ENCODE measurements at places on chromosomes 16 and 17.

- DNase-seq: no peak
These were observed 9.1 kb upstream of the TMEM204 start for GRCh38 chr16:1524366-1524765.

GRCh38 chr17:21351366-21352065 is 24.6 kb upstream of the KCNJ12 start:
- no peak for DNase-seq

- no peak for DNase-seq
These were observed 14.0 kb downstream of the HS3ST3A1 start for GRCh38 chr17:13587487-13588338.

GRCh38 chr17:58060596-58061191 is 22.5 kb upstream of the DYNLL2 start:
- no peak for DNase-seq

DNA sequence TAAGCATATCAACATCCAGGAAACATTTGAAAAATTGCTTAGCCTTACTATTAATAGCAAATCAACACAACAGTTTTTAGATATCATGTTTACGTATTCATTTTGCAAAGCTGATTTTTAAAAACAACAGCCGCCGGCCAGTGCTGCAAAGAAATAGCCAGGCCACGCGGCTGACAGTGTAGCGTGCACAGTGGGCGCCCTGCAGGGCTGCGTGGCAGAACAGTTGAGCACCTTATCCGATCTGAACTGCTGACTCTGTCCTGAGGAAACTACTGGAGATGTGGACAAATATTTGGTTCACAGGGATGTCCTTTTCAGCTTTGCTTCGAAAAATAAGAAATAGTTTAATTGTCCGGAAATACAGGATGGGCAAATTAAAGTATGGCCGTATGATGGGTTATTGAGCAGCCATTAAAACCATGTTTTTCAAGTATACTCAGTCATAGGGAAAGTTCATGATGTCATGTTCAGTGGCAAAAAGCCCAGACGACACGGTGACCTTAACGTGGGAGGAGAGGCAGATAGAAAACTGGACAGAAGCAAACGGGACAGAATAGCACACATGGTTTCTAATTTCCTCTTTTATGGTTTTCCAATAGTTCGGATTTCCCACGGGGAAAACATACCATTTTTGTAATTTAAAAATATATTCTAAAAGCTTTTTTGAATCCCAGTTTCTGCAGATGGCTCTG is 52.4 kb upstream of the ENDOV start:
- peak; percentile 25 for DNase-seq

DNA sequence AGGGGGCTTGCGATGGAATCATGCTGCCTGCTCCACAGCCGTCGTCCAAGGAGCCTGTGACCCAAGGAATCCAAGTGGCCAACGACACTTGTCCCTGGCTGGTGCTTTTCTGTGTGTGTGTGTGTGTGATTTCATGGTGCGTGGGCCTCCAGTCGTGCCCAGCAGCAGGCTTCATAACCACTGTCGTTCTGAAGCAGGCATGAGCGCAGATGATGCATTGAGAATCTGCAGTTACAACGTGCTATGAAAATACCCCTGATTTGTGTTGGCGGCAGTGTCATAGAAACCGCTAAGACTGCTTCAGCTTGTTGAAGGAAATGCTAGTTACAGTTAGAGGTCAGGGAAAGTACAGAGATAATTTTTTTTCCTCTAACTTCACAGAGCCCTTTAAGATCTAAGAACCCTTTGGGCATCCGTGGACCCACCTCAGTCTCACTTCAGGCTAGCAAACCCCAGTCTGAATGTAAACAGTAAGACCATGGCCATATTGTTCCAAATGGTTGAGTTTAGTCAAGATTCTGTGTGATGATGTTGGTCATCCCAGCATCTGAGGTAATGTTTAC is 15.6 kb downstream of the C16orf90 start:
- no peak for DNase-seq

Data from hematopoietic multipotent progenitor cell treated with erythropoietin and hydrocortisone succinate and interleukin-3 and kit ligand, for 17 days (in vitro differentiated cells).